ENCODE measurements at places on chromosomes 13 and 19. TPM values are rescaled to one million over a fixed set of nuclear protein-coding genes. Genes with fewer than 3 reads are reported as not detected.

- no peak within 1 kb of the TSS for H3K27ac ChIP-seq
- H3K36me3 ChIP-seq = no peaks in the 10 kb centered on the region
- no peaks in the 10 kb centered on the region for H3K4me1 ChIP-seq
- no peak within 1 kb of the TSS for H3K4me3 ChIP-seq
Measured at GRCh38 chr19:23002690-23003422, at the start of gene ZNF728. ZNF728 (minus strand) TSS chr19:23003176; CDS start chr19:23003030, 146 bp downstream.

DNA sequence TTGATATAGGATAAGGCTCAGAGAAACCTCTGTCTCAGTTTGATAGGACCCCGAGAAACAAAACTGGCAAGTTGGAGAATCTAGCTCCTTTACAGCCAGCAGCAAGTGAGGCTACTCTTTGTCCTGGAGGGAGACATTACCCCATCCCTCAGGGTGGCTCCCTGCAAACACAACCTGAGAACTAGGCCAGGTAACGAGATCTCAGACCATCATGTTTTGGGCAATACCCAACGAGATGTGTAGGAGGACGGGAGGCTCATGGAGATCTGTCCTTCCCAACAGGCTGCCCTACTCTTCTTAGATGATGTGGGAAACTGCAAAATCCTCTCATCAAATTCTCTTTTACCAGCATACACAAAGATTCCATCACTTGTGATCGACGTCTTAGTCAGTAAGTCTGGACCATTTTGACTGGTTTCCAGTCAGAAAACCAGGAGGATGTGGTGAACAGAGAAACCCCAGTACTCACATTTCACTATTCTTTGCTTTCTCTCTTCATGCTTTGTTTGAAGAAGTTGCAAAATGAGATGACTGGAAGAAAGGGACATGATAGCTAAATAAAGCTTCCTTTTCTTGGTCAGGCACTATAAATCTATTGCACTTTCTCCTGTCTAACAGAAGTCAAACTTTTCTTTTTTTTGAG is 6.0 kb upstream of the CTU1 start:
- H3K36me3 ChIP-seq = no peaks in the 10 kb centered on the region
- no peak for DNase-seq
- no peaks in the 10 kb centered on the region for H3K27me3 ChIP-seq

- no peak for DNase-seq
- no peak overlapping the region for H3K4me3 ChIP-seq
- H3K27ac ChIP-seq = no peak overlapping the region
- H3K36me3 ChIP-seq = peaks cover 54% of the 10 kb centered on the region
Measured at GRCh38 chr19:10114651-10115391, 3.3 kb downstream of the P2RY11 start.

GRCh38 chr13:104691767-104692467 is 1625.7 kb upstream of the SLC10A2 start:
- no peaks in the 10 kb centered on the region for H3K4me1 ChIP-seq
- no peak overlapping the region for H3K27ac ChIP-seq
- H3K4me3 ChIP-seq = no peak overlapping the region
- DNase-seq = no peak

DNA sequence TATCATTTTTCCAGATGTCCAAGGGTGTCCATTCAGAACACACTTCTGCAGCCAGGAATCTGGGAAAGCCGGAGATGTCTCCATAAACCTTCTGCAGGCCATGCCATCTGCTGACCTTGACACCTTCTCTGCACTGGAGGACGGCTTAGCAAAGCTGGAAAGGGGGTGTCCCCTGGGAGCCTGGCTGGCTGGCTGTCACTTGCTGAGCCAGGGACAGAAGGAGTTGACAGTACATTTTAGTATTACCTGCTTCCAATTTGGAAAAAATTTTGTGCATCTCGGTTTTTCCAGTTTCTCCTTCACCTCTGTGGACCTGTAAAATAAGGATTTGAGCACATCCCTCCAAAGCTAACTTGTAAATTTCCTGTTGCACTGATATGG is 8.1 kb upstream of the CHST8 start:
- no peak overlapping the region for H3K4me3 ChIP-seq
- no peak for DNase-seq
- H3K27me3 ChIP-seq = no peaks in the 10 kb centered on the region
- H3K27ac ChIP-seq = no peak overlapping the region
- H3K4me1 ChIP-seq = no peaks in the 10 kb centered on the region
- H3K36me3 ChIP-seq = no peaks in the 10 kb centered on the region

Gene CDC34
- total RNA-seq = 83.8 TPM

DNA sequence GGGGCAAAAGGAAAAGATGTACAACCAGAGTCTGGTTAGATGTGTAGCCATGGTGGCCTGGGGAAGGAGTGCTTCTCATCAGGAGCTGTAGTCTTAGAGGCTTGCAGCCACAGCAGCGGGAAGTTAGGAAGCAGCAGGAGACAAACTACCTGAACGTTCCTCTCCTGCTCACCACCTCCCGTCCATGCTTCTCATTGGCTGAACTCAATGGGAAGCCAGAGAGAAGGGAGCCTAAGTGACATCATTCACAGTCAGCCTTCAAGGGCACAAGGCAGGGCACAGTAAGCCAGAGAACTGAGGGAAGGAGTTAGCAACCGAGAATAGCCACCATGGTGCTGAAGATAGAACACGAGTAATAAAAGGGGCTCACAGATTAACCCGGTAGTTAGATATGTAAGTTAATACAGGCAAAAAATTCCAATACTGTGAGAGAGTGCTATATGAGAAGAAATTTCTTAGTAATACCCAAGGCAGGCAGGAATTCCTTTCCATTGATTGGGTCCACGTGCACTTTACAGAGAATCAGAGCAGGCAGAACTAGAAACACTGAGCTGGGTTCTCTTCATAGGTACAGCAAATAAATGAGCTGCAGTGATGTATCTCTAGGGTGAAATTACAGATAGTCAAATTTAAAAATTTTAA is 391.5 kb upstream of the DACH1 start:
- no peak overlapping the region for H3K4me3 ChIP-seq
- H3K4me1 ChIP-seq = no peaks in the 10 kb centered on the region
- DNase-seq = no peak
- H3K36me3 ChIP-seq = no peaks in the 10 kb centered on the region

Gene C3
- 4,543 TPM for total RNA-seq

- H3K4me3 ChIP-seq = no peak overlapping the region
- no peak for DNase-seq
- peaks cover 1% of the 10 kb centered on the region for H3K36me3 ChIP-seq
- no peak overlapping the region for H3K27ac ChIP-seq
Measured at GRCh38 chr19:996051-996838, 4.0 kb upstream of the GRIN3B start.

Gene BABAM1
- 29.3 TPM for total RNA-seq

GRCh38 chr19:58304748-58305064 is 471 bp upstream of the ERVK3-1 start:
- H3K36me3 ChIP-seq = peaks cover 5% of the 10 kb centered on the region
- H3K4me3 ChIP-seq = peak overlapping the region; percentile 67
- peaks cover 4% of the 10 kb centered on the region for H3K4me1 ChIP-seq
- no peaks in the 10 kb centered on the region for H3K27me3 ChIP-seq
- peak overlapping the region; percentile 50 for H3K27ac ChIP-seq
- no peak for DNase-seq

GRCh38 chr19:55559684-55560083 is 14.3 kb upstream of the SBK3 start:
- no peak for DNase-seq
- H3K27me3 ChIP-seq = no peaks in the 10 kb centered on the region
- H3K4me1 ChIP-seq = no peaks in the 10 kb centered on the region
- no peak overlapping the region for H3K27ac ChIP-seq
- H3K4me3 ChIP-seq = no peak overlapping the region

Gene INSR
- total RNA-seq = 97.5 TPM

GRCh38 chr19:18684642-18684993 is 1.1 kb downstream of the CRTC1 start:
- no peak overlapping the region for H3K4me3 ChIP-seq
- no peaks in the 10 kb centered on the region for H3K27me3 ChIP-seq
- DNase-seq = no peak
- H3K36me3 ChIP-seq = no peaks in the 10 kb centered on the region
- peaks cover 2% of the 10 kb centered on the region for H3K4me1 ChIP-seq
- no peak overlapping the region for H3K27ac ChIP-seq

DNA sequence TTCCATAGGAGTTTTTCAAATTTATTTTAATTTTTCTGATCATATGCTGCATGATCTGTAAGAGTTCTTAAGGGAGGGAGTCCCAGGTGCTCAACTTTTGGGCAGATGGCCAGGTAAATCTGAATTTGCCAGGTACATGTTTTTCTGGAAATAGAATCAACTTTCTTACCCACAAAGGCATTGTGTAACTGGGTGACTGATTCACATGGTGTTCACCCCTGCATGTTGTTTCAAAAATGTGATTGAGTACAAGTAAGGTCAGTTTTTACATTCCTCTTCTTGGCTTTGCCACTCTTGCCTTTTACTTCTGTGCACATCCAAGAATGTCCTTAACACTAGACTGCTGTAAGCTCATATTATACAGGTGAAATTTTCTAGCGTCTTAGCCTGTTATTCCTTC is 30.4 kb downstream of the RB1 start:
- no peak overlapping the region for H3K4me3 ChIP-seq
- no peak for DNase-seq
- H3K36me3 ChIP-seq = no peaks in the 10 kb centered on the region
- H3K27me3 ChIP-seq = no peaks in the 10 kb centered on the region

Gene OLFM4
- 8.0 TPM for total RNA-seq

- no peaks in the 10 kb centered on the region for H3K4me1 ChIP-seq
- H3K27me3 ChIP-seq = no peaks in the 10 kb centered on the region
- no peak overlapping the region for H3K27ac ChIP-seq
- H3K4me3 ChIP-seq = no peak overlapping the region
- H3K36me3 ChIP-seq = peaks cover 75% of the 10 kb centered on the region
- no peak for DNase-seq
Measured at GRCh38 chr19:4506449-4507149, 11.7 kb downstream of the PLIN4 start.

DNA sequence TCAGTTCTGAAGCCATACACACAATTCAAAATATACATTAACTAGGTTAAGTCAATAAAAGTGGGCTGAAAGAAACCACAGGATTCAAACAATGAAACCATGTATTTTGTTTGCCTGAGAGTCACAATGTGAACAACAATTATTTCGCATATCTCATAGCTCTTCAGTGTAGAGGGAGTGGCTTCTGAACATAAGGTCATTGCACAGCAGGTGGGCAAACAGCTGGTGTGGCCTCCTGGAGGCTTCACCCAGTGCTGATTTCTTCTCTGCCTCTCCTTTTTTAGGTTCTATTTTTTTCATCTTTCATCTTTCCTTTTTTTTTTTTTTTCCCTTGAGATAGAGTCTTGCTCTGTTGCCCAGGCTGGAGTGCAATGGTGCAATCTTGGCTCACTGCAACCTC is 40.4 kb upstream of the ZNF254 start:
- no peak overlapping the region for H3K27ac ChIP-seq
- no peaks in the 10 kb centered on the region for H3K4me1 ChIP-seq
- no peaks in the 10 kb centered on the region for H3K27me3 ChIP-seq
- peaks cover 41% of the 10 kb centered on the region for H3K36me3 ChIP-seq
- DNase-seq = no peak

Gene EHD2
- 3.2 TPM for total RNA-seq

Gene C19orf47
- total RNA-seq = 4.3 TPM

Gene TNFAIP8L1
- 29.0 TPM for total RNA-seq

Gene ZNF229
- 4.6 TPM for total RNA-seq

GRCh38 chr13:77510156-77510555 is 25.4 kb upstream of the SCEL start:
- no peak overlapping the region for H3K27ac ChIP-seq
- no peak overlapping the region for H3K4me3 ChIP-seq
- H3K27me3 ChIP-seq = no peaks in the 10 kb centered on the region

Gene ACTMAP
- 1.8 TPM for total RNA-seq

GRCh38 chr19:50176775-50177174 is 13.7 kb upstream of the IZUMO2 start:
- no peaks in the 10 kb centered on the region for H3K36me3 ChIP-seq
- H3K4me1 ChIP-seq = no peaks in the 10 kb centered on the region
- no peak overlapping the region for H3K4me3 ChIP-seq

DNA sequence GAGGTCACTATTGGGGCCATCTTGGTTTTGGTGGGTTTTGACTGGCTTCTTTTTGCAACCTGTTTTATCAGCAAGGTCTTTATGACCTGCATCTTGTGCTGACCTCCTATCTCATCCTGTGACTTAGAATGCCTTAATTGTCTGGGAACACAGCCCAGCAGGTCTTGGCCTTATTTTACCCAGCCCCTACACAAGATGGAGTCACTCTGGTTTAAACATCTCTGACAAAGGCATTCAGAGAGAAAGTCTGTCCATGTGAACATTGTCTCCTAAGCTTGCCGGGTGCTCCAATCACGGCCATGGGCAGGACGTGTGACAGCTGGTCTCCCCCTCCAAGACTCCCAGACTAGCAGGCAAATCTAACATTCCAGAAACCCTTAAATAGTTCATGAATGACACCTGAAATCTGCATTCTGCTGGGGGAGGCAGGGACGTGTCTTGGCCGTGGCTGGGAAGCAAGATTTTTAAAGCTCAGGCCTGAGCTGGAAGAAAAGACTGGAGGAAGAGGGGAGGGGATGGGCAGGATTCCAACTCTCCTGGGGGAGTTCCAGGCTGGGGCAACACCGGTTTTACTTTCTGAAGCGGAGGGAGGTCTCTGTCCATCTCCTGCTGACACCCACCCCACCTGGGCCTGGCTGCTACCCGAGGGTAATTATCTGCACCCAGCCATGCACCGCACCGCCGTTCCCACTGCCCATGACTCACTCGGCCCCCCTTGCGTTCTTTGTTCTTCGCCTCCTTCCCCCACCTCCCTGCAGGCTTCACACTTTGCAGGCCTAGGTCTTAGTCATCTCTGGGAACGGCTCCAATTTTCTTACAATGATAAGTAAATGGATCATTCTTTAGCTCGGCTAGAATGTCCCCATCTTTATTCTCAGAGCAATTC is 11.6 kb upstream of the OR1M1 start:
- no peak for DNase-seq
- H3K27me3 ChIP-seq = no peaks in the 10 kb centered on the region
- H3K36me3 ChIP-seq = no peaks in the 10 kb centered on the region
- no peaks in the 10 kb centered on the region for H3K4me1 ChIP-seq

DNA sequence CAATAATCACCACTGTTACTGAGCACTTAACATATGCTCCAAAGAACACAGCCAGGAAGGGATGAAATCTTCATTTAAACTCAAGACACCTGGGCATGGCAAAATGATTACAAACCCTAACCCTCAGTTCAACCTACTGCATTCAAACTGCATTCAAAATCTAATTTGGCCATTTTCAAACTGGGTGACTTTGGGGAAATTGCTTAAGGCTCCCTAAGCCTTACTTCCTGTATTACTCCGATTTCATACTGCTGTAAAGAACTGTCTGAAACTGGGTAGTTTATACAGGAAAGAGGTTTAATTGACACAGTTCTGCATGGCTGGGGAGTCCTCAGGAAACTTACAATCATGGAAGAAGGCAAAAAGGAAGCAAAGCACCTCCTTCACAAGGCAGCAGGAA is 50.4 kb downstream of the CBY2 start:
- no peak overlapping the region for H3K4me3 ChIP-seq
- no peaks in the 10 kb centered on the region for H3K4me1 ChIP-seq
- H3K27ac ChIP-seq = no peak overlapping the region
- H3K27me3 ChIP-seq = no peaks in the 10 kb centered on the region
- H3K36me3 ChIP-seq = no peaks in the 10 kb centered on the region
- no peak for DNase-seq
